Suppressor macrophage treated with lipopolysaccharide for 1 hour (primary cell): ENCODE measurements at places on chromosomes 16 and 17.

DNA sequence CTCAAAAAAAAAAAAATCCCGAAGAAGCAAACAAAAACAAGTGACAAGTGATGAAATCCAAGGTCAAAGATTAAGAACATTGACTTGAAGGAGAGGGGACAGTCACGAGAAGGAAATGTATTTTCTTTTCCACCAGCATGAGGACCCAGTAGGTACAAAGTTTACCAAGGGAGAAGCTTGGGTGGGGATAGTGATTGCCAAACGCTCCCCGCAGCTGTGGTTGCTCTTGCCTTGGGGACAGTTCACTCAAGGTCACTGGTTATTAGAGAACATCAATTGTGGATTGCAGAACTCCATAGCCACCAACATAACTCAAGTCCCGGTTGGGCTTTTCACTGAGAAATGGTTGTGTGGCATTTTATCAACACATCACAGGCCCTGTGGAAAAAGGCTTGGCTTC, 27.0 kb downstream of the RSL1D1 start:
- peak; percentile 79 for DNase-seq

DNA sequence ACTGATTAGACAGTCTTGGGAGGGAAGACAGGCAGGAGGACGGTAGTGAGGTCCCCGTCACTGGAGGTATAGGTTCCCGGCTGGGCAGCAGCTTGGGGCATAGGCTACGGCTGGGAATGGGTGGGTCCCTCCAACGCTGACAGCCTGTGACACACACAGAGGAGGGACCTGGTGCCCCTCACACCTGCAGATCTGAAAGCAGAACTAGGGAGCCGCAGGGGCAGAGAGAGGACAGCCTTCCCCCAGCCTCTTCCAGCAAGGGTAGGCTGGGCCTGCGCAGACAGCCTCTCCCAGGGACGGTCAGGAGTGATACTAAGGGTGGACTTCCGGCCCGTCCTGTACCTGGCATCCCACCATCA, 2.0 kb downstream of the P2RX1 start:
- peak; percentile 19 for DNase-seq

GRCh38 chr17:40912486-40913210, 24.8 kb downstream of the KRT23 start:
- peak; percentile 73 for DNase-seq

DNA sequence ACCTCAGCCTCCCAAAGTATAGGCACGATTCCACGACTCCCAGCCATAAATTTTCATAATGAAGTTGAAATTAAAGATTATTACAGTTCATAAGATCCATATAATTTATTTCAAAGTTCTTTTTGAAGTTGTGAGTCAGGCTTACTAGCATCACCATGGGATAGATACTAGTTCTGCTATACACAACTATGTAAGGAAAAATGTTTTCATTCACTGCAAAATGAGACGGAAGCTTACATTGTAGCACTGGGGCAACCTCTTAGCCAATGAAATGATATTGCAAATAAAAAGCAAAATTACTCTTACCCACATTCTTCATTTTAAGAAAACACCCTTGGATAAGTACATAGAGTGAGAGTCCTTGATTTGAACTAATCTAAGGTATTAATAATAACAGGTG, 18.8 kb upstream of the MARCHF10 start:
- no peak for DNase-seq

DNA sequence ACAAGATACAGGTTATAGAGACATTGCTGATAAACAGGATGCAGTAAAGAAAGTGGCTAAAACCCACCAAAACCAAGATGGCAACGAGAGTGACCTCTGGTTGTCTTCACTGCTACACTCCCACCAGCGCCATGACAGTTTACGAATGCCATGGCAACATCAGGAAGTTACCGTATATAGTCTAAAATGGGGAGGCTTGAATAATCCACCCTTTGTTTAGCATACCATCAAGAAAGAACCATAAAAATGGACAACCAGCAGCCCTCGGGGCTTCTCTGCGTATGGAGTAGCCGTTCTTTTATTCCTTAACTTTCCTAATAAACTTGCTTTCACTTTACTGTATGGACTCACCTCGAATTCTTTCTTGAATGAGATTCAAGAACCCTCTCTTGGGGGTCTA, 21.7 kb upstream of the CDH13 start:
- no peak for DNase-seq

GRCh38 chr17:9402590-9403199, 172.9 kb downstream of the STX8 start:
- peak; percentile 58 for DNase-seq

GRCh38 chr17:51456942-51457341, 196.6 kb downstream of the UTP18 start:
- DNase-seq: peak; percentile 49

DNA sequence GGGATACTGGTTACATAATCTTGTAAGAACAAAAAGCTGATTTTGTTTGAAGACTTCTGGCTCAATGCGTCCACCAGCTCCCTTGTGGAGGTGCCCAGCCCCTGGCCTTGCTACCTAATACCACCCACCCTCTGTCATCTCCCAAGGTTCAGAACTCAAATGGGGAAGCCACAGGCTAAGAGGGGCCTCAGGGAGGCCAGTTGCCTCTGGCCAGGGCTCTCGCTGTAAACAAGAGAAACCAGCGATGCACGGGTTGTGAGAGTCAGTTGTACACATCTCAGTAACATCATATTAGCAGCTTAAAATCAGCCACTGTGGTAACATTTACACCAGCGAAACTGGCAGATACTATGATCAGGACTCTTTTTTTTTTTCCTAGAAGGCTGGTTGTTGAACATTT, 6.0 kb downstream of the TEKT5 start:
- no peak for DNase-seq
